ENCODE measurements at places on chromosomes 16 and 17.
A peak's percentile ranks its signal among the peaks of the same experiment; 100 is the strongest.

- DNase-seq = no peak
These were observed 5.1 kb downstream of the ZFPM1 start for GRCh38 chr16:88458039-88458772.

GRCh38 chr17:59783221-59784047 lies 76.0 kb downstream of the VMP1 start:
- DNase-seq = no peak

DNA sequence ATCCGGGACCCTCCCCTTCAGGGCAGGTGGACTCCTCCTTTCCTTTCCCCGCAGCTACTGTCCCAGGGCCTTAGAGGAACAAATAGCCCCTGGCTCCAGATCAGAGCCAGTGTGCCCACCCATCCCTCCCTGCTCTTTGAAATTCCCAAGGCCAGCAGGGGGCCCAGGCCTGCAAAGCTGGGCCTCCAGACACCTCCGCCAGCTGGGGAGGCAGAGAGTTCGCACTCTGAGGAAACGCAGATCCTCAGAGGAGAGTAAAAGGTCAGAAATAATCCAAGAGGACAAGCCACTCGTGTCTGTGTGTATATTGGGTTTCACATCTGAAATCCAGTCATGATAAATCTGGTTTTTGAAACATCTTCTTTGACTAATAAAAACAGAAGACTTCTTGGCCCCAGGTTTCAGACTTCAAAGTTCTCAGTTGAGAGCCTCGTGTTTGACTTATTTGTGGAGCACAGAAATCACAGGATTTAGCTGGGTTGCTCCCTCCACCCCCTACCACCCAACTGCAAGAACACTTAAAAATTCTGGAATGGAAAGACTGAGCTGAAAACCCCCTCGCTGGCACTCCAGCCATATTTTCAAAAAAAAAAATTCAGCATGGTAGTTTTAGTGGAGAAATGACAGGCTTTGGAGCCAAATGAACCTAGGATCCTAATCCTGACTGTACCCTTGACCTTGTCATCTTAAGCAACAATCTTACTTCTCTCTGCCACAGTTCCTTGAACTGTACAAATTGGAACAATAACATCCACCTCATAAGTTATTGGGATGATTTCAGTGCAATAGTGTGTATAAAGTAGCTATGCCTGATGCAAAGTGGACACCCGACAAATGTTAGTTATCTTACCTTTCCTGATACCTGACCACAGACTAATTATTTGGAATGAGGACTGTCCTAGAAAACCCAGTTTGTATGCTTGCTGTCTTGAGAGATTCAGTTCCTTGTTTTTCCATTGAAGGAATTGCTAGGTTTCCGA lies 44.5 kb upstream of the TBX2 start:
- DNase-seq = no peak

GRCh38 chr16:11624636-11625607 lies 38.2 kb upstream of the LITAF start:
- no peak for DNase-seq

GRCh38 chr17:78347453-78347852 lies 12.4 kb downstream of the SOCS3 start:
- DNase-seq = no peak

GRCh38 chr17:49880291-49881053 lies 32.6 kb upstream of the TAC4 start:
- peak; percentile 48 for DNase-seq

GRCh38 chr17:73901249-73901648 lies 257.0 kb upstream of the SDK2 start:
- DNase-seq = no peak

GRCh38 chr17:58336456-58337209 lies 8.0 kb upstream of the TSPOAP1 start:
- no peak for DNase-seq

GRCh38 chr17:48163809-48164208 lies 56.2 kb downstream of the SNX11 start:
- no peak for DNase-seq

DNA sequence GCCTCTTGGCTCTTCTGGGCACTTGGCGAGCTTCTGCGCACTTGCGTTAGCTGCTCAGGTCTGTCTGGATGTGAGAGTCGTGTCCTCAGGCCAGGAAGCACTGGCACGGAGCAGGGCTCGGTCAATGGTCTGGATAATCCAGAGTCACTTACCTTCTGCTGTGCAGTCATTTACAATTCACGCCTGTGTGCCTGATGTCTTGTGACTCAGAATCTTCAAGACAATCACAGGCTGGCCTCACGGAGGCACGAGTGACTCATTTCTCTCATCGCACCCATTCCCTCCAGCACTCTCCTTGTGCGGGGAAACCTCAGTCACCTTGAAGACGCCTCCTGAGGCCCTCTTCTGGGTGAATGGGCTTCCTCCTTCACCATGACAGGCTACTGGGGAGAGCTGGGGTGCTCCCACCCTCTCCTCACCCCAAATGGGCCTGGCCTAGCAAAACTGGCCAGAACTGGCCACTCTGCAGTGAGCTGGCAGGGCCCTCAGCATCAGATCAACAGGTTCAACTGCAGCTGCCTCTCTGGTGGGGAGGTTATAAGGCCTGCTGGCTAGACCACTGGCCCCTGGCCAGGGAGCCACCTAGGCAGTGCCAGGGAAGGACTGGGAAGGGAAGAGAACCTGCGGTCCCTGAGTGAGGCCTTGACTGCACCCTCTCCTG lies 1.9 kb upstream of the CAPN15 start:
- peak; percentile 47 for DNase-seq

GRCh38 chr16:81539009-81539758 lies 94.6 kb downstream of the CMIP start:
- DNase-seq = no peak

GRCh38 chr17:42844271-42844670 lies at the start of gene AOC2:
Gene AOC2 (plus strand): TSS chr17:42844580. CDS start chr17:42844627, 47 bp downstream.
- no peak for DNase-seq

DNA sequence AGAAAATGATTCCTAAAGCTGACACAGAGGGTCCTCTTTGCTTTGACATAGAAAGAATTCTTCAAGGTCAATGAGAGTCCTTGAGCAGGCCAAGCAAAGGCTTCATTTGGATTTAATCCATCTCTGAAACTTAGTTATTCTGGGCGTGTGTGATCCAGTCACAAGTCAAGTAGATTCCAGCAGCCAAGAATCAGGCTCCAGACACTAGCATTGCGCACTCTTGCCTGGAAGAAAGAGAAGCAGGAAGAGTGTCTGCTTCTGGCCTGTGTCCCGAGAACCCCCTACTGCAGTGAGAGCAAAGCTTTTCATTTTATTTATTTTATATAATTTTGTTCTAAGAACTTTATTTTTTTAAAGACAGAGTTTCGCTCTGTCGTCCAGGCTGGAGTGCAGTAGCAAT lies 88.2 kb upstream of the CACNG5 start:
- no peak for DNase-seq

DNA sequence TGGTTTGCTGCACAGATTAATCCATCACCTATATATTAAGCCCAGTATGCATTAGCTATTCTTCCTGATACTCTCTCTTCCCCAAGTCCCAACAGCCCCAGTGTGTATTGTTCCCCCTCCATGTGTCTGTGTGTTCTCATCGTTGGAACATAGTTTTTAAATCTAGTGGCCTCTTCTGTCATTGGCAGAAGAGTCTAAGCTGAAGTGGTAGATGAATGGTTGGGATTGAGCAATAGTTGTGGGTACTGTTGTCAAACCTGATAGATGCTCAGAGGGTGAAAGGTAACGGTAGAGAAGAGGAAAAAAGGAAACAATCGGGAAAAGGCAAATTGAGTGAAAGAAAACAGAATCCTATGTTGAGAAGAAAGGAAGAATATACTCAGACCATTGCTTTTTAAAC lies 29.9 kb downstream of the MAP3K3 start:
- no peak for DNase-seq

GRCh38 chr17:42913522-42913921 lies 12.9 kb downstream of the G6PC1 start:
- DNase-seq = no peak

- no peak for DNase-seq
These were observed 23.8 kb downstream of the SLC12A3 start for GRCh38 chr16:56888806-56889205.

GRCh38 chr16:85697431-85697830 lies 8.7 kb upstream of the GINS2 start:
- no peak for DNase-seq

DNA sequence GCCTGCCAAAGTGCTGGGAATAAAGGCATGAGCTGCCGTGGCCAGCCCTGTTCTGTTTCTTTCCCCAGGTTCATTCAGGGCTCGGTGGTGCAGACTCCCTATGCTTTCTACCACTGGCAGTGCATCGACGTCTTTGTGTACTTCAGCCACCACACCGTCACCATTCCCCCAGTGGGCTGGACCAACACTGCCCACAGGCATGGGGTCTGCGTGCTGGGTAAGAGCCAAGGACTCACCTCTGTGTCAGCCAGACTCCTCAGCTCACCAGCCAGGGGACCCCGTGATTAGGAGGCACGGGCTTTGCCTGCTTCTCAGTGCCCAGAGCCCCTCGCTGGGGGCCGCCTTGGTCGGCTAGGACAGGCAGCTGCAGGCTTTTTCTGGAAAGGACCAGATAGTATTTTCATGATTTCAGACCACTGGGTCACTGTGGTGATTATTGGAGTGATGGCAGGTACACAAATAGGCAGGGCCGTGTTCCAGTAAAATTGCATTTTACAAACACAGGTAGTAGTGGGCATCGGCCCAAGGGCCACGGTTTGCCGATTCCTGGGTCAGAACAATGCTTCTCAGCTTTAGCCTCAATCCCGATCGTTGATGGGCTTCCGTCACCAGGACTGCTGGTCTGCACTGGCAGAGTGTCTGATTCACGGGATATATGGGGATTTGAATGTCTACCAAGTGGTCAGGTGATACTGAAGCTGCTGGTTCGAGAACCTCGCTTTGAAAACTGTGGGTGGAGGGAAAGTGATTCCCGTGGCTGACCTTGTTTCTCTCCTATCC lies 5.0 kb downstream of the ENGASE start:
- DNase-seq = no peak

- no peak for DNase-seq
These were observed 26.2 kb downstream of the GPRC5B start for GRCh38 chr16:19858340-19859018.

DNA sequence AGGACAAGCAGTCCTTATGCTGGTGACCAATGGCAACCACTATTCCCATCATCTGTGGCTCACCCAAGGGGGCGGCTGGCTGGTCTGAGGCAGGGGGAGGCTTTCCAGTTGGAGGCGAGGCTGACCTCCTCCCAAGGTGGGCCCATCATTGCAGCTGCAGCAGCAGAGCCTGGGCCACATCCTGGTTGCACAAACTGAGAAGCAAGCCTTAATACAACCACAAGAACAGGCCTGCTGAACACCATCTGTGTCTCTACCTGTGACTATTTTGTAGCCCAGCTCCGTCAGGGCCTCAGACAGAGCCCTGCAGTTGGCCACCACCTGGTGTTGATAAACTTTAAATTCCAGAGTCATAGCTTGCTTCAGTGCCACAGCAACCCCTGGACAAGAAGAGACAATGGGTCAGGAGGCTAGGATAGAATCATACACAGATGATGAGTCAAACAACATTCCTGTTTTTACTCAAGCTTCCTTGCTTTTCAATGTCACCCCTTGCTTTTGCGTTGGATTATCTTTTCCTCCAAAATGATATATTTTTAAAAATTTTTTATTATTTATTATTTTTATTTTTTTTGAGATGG lies 17.9 kb downstream of the SMCR8 start:
- no peak for DNase-seq

All from activated CD4-positive, CD25-positive, alpha-beta regulatory T cell (primary cell).